ENCODE measurements at places on chromosomes 6 and 20. TPM values are rescaled to one million over a fixed set of nuclear protein-coding genes. Genes with fewer than 3 reads are reported as not detected.
A peak's percentile ranks its signal among the peaks of the same experiment; 100 is the strongest.

Gene RAB32
- total RNA-seq, result not detected

- no peak for DNase-seq
These were observed 76.3 kb downstream of the ASXL1 start for GRCh38 chr20:32434434-32434833.

Gene PI3
- total RNA-seq, result not detected

DNA sequence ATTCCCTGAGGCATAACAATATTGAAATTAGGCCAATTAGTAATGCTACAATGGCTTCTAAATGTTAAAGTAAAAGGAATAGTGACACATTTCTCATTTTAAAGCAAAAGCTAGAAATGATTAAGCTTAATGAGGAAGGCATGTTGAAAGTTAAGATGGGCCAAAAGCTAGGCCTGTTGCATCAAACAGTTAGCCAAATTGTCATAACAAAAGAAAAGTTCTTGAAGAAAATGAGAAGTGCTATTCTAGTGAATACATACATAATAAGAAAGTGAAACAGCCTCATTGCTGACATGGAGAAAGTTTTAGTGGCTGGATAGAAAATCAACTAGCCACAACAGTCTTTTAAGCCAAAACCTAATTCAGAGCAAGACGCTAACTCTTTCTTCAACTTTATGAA lies 12.9 kb downstream of the OR2A4 start:
- DNase-seq, result no peak

- no peak for DNase-seq
These were observed 168.7 kb downstream of the BTBD3 start for GRCh38 chr20:12086359-12086758.

Gene OLIG3
- not detected for total RNA-seq

- DNase-seq, result no peak
These were observed 1.3 kb downstream of the NUP153 start for GRCh38 chr6:17705428-17705777.

- DNase-seq, result no peak
These were observed 177.7 kb downstream of the ZDHHC14 start for GRCh38 chr6:157558487-157559200.

- peak; percentile 43 for DNase-seq
These were observed 336.6 kb downstream of the QKI start for GRCh38 chr6:163751032-163751525.

Gene MAFB
- total RNA-seq, result not detected

DNA sequence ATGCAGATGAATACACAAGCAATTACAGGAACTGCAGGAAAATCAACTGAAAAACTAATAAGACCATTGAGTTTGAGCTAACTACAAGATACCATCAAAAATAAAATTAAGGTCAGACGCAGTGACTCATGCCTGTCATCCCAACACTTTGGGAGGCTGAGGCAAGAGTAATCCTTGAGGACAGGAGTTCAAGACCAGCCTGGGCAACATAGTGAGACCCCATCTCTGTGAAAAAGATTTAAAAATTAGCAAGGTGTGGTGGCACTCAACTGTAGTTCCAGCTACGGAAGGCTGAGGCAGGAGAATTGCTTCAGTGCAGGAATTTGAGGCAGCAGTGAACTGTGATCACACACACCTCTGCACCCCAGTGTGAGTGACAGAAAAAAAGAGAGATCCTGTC lies 419.9 kb upstream of the SOX4 start:
- no peak for DNase-seq

DNA sequence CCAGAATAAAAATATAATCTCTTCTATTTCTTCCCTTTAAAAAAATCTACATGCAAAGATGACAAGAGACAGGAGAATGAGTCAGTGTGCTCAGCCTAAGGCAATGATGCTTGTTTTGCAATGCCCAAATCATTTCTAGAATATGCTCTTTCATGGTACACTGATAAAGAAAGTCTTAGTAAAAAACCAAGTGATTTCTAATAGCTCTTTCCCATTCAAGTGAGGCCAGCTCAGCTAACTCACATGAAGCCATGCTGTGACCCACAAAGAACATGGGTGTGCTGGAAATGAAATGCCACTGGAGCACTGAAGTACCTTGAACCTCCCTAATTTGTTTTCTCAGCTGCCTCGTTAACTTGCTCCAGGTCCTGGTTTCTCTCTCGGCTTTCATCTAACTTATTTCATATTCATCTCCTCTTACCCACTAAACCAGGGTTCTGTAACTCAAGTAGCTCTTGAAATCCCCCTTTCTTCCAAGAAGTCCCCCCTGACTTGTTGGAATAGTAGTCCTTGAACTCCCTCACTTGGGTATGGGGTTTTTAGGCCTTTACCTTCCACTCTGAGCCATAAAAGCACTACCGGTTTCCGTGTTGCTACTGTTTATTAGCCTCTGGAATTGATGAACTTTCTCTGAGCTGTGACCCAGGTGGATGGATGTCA lies 92.7 kb downstream of the IRF4 start:
- no peak for DNase-seq

Gene SLC2A10
- total RNA-seq, result not detected

DNA sequence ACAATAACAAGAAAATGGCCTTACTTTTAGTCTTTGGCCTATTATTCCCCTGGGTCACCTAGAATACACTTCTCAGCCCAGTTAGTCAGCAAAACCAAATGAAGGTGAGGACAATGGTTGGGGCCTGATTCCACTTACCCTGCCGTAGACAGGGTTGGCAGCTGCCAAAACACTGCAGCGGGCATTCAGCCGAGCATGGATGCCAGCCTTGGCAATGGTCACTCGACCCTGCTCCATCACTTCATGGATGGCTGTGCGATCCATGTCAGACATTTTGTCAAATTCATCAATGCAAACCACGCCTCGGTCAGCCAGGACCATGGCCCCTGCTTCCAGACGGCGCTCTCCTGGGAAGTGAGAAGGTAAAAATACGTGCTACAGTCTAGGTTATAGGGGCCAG lies 8.4 kb downstream of the MCM3 start:
- no peak for DNase-seq

Gene MGME1
- total RNA-seq, result 36.8 TPM

DNA sequence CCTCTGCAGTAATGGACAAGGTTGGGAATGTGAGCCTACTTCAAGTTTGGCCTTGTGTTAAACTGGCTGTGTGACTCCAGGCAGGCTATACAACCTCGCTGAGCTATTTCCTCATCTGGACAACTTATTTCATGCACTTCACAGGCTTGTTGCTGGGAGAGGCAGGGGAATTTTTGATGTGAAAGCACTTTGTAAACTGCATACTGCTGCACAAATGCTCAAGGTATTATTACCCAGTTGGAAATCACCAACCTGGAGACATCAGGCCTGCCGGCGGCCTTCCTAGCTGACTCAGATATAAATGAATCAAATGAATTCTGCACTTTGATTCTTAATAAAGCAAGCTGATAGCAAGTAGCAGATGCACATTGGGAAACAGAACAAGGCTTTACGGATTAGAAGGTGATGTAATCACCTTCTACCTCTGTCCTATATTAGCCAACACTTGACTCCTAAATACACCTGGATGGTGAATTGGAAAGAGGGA lies 10.1 kb downstream of the JARID2 start:
- DNase-seq, result no peak

DNA sequence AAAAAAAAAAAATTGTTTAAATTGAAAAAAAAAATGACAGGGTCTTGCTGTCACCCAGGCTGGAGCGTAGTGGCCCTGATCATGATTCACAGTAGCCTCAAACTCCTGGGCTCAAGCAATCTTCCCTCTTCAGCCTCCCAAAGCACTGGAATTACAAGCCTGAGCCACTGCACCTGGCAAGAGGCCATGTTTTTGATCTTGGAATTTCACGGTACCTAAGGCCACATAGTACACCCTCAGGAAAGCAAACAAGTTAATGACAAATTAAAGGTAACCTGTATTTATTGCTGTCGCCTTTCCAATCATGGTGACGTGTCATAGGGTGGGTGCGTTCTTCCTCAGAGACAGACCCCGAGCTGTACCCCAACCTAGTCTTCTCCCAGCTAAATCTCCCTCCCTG lies 79.2 kb downstream of the LINC00237 start:
- no peak for DNase-seq

Gene EGFL8
- 6.0 TPM for total RNA-seq

GRCh38 chr6:167575158-167575696 lies 250.3 kb downstream of the TTLL2 start:
- DNase-seq, result no peak

- DNase-seq, result no peak
These were observed 135.6 kb downstream of the SLC24A3 start for GRCh38 chr20:19347943-19348456.

DNA sequence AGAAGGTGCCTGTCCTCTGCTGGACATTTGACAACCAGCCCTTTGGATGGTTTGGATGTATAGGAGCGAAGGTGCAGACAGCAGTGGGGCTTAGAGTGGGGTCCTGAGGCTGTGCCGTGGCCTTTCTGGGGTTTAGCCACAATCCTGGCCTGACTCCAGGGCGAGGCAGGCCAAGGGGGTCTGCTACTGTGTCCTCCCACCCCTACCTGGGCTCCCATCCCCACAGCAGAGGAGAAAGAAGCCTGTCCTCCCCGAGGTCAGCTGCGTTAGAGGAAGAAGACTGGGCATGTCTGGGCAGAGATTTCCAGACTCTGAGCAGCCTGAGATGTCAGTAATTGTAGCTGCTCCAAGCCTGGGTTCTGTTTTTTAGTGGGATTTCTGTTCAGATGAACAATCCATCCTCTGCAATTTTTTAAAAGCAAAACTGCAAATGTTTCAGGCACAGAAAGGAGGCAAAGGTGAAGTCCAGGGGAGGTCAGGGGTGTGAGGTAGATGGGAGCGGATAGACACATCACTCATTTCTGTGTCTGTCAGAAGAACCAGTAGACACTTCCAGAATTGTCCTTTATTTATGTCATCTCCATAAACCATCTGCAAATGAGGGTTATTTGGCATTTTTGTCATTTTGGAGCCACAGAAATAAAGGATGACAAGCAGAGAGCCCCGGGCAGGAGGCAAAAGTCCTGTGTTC lies 1.3 kb upstream of the CDKN1A start:
- DNase-seq, result no peak

Gene NDUFAF5
- 21.2 TPM for total RNA-seq

Gene KIAA0408
- 4.4 TPM for total RNA-seq

- no peak for DNase-seq
These were observed 935.1 kb downstream of the KIF16B start for GRCh38 chr20:15637950-15638754.

Gene FOXP4
- 5.3 TPM for total RNA-seq

DNA sequence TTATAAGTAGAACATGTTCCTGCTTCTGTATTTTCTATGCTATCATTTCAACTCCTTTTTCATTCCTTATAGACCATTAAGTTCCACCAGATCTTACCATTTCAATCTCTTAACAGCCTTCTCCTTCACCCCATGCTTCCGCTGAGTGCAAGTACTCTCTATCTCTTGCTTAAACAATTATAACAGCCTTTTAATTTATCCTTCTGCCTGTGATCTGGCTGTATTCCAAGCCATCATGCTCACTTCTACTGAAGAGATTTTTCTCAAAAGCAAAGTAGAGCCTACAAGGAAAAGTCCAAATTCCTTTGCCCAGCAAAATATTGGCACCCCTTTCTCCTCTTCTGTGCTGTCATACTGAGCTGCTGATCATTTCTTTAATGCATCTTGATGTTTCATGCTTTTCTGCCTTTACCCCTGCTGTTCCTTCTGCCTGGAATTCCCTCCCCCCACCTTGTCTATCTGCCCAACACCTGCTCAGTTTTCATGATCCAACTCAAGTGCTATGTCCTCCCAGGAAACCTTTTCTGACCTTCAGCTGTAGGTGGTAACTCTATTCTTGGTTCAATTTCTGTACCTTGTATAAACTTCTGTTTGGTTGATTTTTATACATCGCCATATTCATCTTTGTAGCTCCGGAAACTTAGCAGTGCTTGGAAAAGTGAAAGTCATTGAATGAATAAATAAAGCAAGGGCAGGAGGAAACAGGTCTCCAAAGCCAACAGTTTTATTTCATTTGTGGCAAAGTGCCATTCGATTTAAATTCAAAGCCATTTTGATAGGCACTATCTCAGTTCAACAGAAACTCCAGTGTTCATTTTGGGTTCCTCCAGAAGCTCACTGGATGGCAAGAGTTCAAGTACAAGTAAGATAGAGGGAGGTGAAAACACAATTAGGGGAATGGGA lies 10.5 kb upstream of the BMP2 start:
- no peak for DNase-seq

Gene SYS1
- 23.9 TPM for total RNA-seq

- no peak for DNase-seq
These were observed 41.6 kb upstream of the DSE start for GRCh38 chr6:116329156-116329555.

Gene LIN28B
- total RNA-seq, result not detected

DNA sequence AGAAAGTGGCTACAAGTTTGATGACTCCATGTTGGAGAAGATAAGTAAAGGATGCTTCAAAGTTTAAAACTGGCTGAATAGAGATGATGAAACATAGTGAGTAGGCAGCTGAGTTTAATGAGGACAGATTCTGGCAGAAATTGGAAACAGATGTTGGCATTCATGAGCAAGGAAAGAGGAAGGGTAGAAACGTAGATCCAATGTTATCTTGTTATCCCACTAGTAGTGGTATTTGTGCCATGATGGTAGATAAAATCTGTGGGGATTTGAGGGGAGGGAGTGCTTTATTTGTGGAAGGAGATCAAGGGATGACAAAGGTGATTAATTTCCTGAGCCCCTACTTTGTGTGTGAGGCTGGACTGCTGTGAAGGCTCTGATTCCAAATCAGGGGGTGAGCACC lies 69.5 kb downstream of the MRAP2 start:
- no peak for DNase-seq

Measured in activated CD4-positive, alpha-beta T cell treated with anti-CD3 and anti-CD28 coated beads, Interleukin-2, amount 10 ng/mL, durations not matched to agents 7 days and 5 days (primary cell).